ENCODE measurements at places on chromosomes 2 and 18.

GRCh38 chr2:219508971-219509779 lies 5.1 kb upstream of the ASIC4 start:
- DNase-seq, result no peak

- DNase-seq, result no peak
Observed at GRCh38 chr2:9897331-9897737, 54.1 kb downstream of the TAF1B start.

DNA sequence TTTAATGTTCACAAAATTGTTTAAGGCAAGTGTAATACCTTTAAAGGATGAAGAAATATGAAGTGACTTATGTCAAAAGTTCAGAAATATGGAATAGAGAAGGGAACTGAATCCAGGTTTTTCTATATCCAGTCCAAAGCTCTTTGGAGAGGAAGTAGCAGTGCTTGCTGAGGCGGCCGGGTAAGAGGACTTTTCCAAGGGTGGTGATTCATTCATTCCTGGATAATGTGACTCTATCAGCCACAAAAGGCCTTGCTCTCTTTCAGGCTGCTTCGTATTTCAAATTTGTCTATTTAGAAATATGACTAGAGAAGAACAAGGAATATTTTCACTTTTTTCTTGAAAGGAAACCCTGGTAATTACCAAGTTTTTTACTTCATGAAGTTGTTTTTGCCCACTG lies 830.1 kb upstream of the ZEB2 start:
- DNase-seq, result no peak

- DNase-seq, result peak; percentile 86
Observed at GRCh38 chr2:46062637-46063412, 234.4 kb upstream of the EPAS1 start.

- peak; percentile 42 for DNase-seq
Observed at GRCh38 chr2:199455545-199456382, 2.0 kb downstream of the SATB2 start.

DNA sequence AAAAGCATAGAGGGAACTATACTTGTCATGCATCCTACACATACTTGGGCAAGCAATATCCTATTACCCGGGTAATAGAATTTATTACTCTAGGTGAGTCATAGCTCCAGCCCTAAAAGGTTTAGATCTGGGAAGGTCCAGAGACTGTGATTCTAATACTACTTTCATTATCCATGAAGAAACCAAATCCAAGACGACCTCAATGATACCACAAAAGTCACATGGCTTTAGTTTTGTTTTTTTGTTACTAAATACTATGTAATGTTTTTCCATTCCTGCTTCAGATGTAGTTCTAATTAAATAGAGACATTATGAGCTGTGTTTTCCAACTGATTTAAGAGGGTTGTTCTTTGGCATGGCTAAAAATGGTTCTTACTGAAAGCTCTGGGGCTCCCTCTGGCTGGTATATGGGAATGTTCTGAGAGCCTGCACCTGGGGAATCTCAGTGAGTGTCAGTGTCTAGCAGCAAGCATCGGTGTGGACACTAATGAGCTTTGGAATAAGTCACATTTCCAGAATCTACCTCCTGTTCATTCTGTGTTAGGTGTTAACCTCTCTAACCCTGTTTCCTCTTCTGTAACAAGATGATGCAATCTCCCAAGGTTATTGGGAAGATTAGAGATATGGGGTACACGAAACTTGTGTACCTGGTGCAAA lies 20.5 kb upstream of the IL1RL2 start:
- DNase-seq, result no peak

DNA sequence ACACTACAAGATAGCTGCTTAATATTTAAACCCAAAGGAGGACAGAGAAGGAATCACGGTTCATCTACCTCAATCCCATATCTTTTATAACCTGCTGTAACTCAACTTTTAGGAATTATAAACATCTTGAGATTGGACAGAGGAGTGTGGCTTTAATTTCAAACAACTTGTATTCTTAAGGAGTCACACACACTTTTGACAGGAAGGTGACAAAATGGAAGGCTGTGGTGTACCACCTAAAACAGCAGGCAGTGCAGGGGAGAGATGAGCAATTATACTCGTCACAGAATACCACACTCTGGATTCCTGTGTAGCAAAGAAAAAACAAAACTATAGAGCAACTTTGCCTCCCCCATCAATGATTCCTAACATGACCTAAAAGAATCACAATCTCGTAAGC lies 194.8 kb downstream of the ZEB2 start:
- DNase-seq, result no peak

GRCh38 chr2:177730363-177730762 lies 337.8 kb downstream of the AGPS start:
- DNase-seq, result no peak

- DNase-seq, result no peak
Observed at GRCh38 chr2:160507046-160507407, 13.4 kb upstream of the RBMS1 start.

DNA sequence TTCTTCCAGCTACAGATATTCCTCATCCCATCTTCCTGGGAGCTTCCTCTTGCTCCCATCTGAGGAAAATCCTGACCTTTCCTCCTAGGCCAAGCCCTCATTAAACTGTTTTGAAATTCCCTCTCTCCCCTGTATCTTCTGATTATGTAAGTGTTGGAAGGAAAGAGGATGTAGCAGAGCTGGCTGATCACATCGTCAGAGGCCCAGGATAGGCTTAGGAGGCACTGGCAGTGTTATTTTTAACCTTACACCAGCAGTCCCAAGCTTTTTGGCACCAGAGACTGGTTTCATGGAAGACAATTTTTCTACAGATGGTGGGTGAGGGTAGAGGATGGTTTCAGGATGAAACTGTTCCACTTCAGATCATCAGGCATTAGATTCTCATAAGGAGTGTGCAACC lies 630.4 kb downstream of the EPHA4 start:
- DNase-seq, result no peak

GRCh38 chr18:57197261-57197660 lies 50.4 kb downstream of the BOD1L2 start:
- no peak for DNase-seq

DNA sequence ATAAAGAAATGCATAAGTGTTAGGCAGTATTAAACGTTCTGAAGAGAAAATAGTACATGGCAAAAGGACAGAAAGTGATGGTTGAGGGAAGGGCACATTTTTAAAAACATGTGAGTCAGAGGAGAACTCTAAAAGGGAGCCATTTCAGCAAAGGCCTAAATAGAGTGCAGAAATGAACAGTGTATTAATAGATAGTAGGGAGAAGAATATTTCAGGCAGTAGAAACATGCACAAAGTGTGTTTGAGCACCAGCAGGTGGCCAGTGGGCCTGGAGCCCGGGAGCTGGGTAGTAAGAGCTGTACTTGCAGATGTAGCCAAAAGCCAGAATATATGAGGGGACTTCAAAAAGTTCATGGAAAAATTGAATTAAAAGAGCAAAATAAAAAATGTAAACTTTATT lies 288.1 kb upstream of the FIGN start:
- DNase-seq, result no peak

- no peak for DNase-seq
Observed at GRCh38 chr2:196226058-196226706, 54.8 kb upstream of the STK17B start.

DNA sequence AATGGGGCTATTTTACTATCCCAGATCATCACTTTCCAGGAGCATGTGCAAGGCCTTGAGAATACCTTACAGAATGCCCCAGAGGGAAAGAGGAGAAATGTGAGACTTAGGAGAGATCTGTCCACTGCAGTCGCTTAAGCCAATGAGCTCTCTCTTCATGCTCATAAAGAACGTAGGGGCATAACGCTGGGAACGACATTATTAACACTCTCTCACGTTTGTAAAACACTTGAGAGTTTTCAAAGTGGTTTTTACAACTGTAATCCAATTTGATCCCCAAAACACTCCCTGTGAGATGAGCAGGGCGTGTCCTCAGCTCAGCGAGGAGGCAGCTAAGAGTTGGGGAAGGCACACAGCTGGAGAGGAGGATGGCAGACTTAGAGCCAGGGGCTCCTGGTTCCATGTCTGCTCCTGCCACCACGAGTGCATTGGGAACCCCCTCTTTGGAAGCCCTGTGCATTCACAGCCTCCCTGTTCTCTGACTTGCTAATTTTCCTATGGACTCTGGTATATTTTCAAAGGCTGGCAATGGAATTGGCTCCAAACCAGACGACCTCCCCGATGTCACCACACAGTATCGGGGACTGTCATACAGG lies 97.4 kb downstream of the PLB1 start:
- no peak for DNase-seq

Data from endothelial cell (in vitro differentiated cells).